ENCODE measurements at places on chromosomes 11 and 22. TPM values are rescaled to one million over a fixed set of nuclear protein-coding genes. Genes with fewer than 3 reads are reported as not detected.

Gene ANGPTL5
- not detected for total RNA-seq

Gene TBX10
- not detected for total RNA-seq

Gene LMNTD2
- total RNA-seq = 12.8 TPM

Gene SYT9
- not detected for total RNA-seq

Gene CALCB
- not detected for total RNA-seq

Gene TRIM51
- not detected for total RNA-seq

Gene ROBO4
- total RNA-seq = 0.20 TPM

Gene CD3E
- total RNA-seq = not detected

Gene SPDYC
- total RNA-seq = not detected

Gene EMID1
- total RNA-seq = 3.1 TPM

Gene MMP26
- not detected for total RNA-seq

Gene CHST1
- total RNA-seq = not detected

Gene MRGPRE
- not detected for total RNA-seq

Gene CLDN5
- not detected for total RNA-seq

Gene FADS1
- 114 TPM for total RNA-seq

Gene SYT7
- total RNA-seq = 8.9 TPM

Gene MOGAT2
- total RNA-seq = not detected

Gene MN1
- 9.1 TPM for total RNA-seq

Gene DRD2
- not detected for total RNA-seq

Gene TLCD5
- 7.7 TPM for total RNA-seq

Gene PKDREJ
- total RNA-seq = not detected

Gene NF2
- 73.2 TPM for total RNA-seq

Gene RIC3
- not detected for total RNA-seq

Gene CATSPER1
- 2.3 TPM for total RNA-seq
